ENCODE measurements at places on chromosomes 3 and 15.

DNA sequence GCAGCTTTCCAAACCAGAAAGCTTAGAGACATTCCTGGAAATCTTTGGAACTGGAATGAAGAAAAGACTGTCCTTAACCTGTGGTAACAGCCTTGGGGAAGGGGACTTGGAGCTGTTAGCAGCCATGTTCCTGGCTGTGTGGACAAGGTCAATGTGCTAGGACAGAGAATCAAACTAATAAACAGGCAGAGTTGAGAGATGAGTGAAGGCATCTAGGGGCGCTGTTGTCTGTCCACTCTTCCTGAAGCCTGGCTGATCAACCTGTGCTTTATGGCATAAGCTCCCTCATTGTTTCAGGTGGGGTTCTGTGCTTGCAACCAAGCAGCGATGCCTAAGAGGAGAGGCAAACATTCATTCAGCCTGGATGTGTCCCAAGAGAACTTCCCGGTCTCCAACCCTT lies 19.3 kb downstream of the ZNF860 start:
- DNase-seq: no peak

GRCh38 chr15:92690395-92690794 lies 34.8 kb upstream of the FAM174B start:
- no peak for DNase-seq

DNA sequence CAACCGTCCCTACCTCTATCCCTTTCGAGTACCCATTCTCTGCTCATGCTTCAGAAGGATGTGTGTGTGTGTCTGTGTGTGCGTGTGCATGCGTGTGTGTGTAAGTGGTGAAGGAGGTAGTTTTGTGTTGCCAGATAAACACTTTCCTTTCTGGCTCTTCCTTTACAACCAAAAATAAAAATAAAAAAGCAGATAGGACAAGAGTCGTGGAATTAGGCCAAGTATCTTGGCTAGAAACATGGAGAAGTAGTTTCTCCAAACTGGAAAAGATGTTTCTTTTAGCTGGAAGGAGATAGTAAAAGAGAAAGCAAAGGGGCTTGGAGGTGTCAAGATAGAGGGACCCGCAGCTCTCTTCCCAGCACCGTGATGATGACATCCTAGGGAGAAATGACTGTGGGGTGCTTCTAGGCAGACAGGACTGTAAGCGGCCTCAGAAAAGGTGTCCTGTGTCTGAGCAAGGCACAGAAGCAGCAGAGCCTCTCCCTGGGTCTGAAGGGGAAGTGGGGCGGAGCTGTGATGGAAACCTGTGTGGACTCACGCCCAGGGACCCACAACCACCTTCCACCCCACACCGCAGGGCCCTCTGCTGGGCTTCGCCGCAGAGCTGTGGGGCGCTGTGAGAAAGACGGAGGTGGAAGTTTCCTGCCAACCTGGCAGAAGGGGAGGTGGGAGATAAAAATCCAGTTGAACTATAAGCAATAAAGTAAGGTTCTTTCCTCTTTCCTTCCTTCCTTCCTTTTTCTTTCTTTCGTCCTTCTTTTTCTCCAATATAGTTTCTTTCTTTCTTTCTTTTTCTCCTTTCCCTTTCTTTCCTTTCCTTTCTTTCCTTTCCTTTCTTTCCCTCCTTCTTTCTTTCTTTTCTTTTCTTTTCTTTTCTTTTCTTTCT lies 35.3 kb downstream of the MUC20 start:
- DNase-seq: no peak

- DNase-seq: no peak
These were observed 93.7 kb downstream of the CACNA1D start for GRCh38 chr3:53588122-53588521.

DNA sequence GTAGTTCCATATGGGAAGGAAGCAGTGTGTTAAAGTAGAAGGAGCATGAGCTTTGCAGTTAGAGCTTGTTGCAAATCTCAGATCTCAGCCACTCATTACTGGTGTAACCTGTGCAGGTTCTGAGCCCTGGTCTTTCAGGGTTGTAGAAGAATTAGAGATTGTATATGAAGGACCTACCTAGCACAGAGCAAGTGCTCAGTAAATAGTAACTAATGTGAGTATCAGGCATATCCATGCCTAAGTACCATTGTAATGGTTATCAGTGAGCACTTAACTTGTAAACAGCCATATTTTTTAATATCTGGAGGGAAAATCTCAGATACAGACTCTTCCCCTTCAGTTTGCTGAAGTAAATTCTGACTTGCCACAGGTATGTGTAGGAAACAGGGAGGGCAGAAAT lies 59.3 kb downstream of the MAP6D1 start:
- DNase-seq: no peak

DNA sequence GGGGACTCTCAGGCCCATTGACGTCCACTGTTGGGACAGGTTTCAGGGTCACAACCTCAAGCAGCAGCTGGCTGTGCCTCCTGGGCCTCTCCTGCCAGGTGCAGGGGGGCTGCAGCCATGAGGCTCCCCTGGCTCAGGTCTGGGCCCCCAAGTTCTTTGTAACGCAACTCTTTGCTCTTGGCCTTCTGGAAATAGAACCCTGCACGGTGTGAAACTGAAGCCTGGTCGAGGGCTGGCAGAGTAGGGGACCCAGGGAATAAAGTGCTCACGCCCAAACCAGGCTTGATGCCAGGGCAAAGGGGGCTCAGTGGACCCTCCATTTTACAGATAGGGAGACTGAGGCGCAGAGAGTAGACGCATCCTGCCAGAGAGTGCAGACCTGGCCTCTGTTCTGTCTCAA lies 771 bp downstream of the CALML4 start:
- no peak for DNase-seq

DNA sequence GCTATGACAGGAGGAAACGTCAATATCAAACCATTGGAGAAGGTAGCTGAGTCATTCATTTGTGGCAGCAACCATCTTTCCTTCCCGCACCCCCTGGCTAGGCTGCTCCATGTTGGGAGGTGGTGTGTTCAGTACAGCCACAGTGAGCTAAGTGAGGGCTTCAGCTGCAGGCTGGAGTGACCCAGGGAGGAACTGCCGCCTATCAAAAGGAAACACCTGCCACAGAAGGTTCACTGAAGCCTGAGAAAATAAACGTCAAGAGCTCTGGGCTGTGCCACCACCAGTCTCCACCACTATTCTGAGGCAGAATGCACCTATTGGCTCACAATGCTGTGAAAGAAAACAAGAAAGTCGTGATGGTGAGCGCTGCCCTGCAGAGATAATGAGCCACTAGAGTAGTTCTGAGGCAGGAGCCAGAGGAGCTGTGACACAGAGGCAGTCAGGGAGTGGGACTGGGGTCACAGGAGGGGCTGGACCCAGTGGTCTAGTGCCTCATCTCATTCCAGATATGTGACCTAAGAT lies 34.8 kb upstream of the CD47 start:
- peak; percentile 33 for DNase-seq

Measured in stimulated activated CD8-positive, alpha-beta memory T cell treated with anti-CD3 and anti-CD28 coated beads, Interleukin-4, amount 100 ng/mL, for 1 hour (primary cell).